Suppressor macrophage treated with lipopolysaccharide for 4 hours (primary cell): ENCODE measurements at places on chromosomes 11 and 22.
A peak's percentile ranks its signal among the peaks of the same experiment; 100 is the strongest.

DNA sequence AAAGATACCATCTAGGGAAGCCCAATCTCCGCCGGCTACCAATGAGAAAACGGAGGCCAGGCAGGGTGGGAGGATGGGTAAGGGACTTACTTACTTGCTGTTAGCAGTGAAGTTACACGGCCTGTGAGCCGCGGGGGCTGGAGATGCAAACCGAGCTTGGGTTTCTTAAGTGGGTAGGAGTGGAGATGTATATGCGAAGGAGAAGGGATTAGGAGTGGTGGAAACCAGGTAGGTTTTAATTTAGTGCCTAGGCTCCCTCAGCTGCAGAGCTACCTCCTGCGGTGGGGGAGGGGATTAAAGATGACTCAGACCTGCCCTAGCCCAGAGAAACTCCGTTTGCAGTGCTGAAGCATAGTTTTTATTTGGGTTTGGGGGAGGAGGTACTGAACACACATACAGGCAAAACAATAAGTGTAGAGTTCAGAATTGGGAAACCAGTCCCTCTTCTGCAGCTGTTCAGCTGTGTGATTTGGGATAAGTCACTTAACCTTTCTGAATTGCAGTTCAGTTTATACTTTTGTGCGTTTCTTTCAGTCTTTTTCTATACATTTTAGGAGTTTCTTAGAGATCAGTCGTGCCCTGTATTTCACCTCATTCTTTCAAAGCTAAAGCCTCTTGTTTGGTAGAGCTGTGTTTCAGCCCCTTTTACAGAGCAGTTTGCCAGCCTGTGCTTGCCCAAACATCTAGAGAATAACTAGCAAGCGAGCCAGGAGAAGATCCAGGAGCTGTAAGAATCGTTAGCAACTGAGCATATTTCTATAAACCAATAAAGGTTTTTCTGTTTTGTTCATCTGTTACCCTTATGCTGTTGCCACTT is 596 bp upstream of the TNRC6B start:
- DNase-seq: peak; percentile 34

- peak; percentile 44 for DNase-seq
Measured at GRCh38 chr11:94507485-94507884, 4.8 kb upstream of the C11orf97 start.

DNA sequence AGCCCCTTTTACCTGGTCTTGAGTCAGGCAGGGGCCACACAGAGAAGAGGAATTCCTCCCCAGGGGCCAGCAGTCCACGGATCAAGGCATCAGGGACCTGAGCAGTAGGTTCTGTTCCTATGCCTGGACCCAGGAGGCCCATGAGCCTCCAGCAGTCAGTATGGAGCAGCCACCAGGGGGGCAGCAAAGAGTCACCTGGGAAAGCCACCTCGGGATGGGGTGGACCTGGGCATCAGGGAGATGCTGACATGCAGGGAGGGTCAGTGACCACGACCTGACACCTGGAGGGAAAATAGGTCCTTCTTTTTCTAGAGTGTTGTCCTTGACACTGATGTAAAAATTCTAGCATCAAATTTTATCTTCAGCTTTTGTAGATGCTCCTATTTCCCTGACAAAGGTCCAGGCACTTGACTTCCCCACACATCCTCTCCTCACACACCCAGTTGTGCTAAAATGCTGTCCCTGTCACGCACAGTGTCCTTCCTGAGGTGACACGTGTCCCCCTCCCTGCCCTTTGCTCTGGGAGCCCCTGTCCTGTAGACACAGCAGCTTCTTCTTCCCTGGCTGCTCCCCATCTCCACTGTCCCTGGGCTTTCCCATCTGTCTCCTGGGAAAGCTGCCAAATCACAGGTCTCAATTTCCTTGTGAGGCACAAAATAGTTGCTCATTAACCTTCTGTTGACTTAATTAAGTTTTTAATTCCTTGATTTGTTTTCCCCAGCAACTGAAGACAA is 70.0 kb upstream of the IGLL5 start:
- DNase-seq: no peak

DNA sequence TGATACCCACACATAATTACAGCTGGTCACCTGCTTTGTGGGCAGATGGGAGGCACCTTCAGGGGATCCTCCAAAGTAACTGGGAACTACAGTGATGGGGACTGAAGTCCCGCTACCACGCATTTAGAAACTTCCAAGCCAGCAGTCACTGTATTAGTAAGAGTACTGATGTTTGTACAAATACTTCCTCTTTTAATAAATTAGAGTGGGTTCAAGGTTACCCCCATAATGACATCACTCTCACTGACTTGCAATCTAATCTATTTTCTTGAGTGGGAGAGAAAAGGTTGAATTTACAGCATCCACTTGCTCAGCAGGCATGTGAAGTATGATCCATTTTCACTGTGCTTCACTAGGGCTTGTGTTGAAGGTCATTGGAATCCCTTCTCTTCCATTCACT is 72.1 kb upstream of the TIMP3 start:
- DNase-seq: peak; percentile 78

GRCh38 chr11:17890325-17890724 is 122.5 kb downstream of the SERGEF start:
- DNase-seq: no peak

- DNase-seq: no peak
Measured at GRCh38 chr22:44084044-44084772, 60.1 kb downstream of the PARVB start.

- no peak for DNase-seq
Measured at GRCh38 chr22:20031732-20032406, 11.0 kb downstream of the TANGO2 start.

- DNase-seq: no peak
Measured at GRCh38 chr11:33624083-33624482, 76.5 kb downstream of the C11orf91 start.

DNA sequence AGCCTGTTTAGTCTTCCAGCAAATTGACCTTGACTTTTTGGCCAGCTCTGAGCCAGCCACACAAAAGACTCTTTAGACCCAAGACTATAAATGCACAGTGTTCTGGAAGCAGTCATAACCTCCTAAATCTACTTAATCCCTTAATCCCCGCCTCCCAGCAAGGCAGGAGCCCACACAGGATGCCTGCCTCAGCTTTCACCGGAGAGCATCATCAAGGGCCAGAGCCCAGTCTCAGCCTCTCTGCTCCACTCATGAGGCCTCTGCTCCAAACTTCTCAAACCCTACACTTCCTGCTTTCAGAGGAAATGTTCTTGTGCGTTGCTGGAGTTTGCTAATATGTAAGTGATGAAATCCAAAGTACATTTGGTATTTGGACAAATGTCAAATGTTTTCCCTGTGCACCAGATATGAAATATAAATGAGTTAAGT is 57.9 kb upstream of the FSHB start:
- no peak for DNase-seq

GRCh38 chr11:93577286-93577685 is 34.1 kb upstream of the SMCO4 start:
- no peak for DNase-seq

- no peak for DNase-seq
Measured at GRCh38 chr11:103987629-103988594, 48.5 kb upstream of the DDI1 start.

- no peak for DNase-seq
Measured at GRCh38 chr11:119316729-119317591, at the start of gene MCAM. TSS of gene MCAM (minus strand) at chr11:119317130. CDS start at chr11:119317101, 29 bp downstream.

- DNase-seq: no peak
Measured at GRCh38 chr11:19845626-19846025, 133.0 kb downstream of the NAV2 start.

DNA sequence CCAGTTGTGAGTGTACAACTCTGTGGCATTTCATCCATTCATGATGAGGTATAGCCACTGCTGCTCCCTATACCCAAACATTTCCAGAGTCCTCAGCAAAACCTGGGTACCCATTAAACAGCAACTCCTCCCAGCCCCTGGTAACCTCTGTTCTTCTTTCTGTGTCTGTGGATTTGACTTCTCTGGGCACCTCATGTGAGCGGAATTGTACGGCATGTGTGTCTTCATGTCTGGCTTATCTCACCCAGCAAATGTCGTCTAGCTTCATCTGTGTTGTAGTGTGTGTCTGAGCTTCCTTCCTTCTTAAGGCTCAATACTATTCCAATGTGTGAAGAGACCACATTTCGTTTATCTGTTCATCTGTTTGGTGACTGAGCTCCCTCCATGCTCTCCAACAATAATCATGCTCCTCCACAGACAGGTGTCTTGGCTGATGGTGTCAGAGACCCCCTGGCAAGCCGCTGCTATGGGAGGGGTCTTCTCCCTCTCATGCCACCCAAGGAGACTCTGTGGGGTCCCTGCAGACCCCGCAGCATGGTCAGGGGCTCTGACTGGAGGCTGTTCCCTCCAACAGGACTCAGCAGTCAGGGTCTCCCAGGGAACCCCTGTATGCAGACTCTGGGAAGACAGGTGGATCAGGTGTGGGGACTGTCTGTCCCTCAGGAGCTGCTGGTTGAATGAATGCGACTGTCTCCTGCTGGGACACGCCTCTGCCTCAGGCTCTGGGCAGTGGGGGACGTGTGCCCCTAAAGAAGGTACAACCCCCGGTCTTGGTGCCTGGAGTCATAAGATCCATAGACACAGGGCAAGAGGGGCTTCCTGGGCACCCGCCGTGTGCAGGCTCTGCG is 52.7 kb downstream of the SMIM38 start:
- DNase-seq: no peak

GRCh38 chr22:20107951-20108756 is 7.8 kb upstream of the RANBP1 start:
- no peak for DNase-seq

DNA sequence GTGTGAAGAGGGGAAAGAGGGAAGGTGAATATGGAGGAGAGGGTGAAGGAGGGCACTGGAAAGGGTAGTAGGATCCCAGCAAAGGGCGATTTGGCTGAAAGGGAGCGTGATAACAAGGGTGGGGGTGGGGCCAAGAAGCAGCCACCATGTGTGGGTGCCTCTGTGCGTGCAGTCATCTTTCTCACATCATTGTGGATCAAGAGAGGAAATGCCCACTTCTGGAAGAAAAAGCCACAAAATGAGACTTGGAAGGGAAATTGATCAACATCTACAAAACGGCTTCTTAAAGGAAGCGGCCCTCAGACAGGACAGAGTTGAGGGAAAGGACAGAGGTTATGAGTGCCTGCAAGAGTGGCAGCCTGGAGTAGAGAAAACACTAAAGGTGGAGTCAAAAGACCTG is 1.2 kb upstream of the CXCR5 start:
- DNase-seq: peak; percentile 90

DNA sequence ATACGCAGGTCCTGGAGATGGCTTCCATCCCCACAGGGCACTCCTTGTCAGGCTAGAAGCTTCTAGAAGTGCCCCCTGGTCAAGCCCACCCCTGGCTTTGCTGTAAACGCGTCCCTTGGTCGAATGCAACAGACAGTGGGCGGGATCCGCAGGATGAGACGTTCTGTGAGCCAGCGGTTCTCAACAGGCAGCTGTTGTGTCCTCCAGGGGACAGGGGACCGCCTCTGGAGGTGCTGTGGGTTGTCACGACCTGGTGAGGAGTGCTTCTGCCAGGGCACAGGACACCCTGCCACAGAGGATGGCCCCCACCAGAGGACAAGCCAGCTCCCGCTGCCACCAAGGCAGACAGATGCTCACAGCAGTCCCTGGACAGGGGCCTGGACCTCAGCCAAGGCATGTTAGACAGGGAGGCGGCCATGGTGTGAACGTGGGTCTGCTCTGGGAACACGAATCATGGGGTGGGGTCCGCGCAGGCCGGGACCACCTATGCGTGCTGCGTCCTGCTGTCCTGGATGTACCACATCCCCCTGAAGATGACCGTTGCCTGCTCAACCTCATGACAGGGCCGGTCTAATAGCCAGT is 11.7 kb downstream of the CRELD2 start:
- DNase-seq: no peak

- no peak for DNase-seq
Measured at GRCh38 chr11:1151366-1152315, 6.1 kb upstream of the MUC5AC start.

GRCh38 chr11:95904009-95904650 is 19.8 kb downstream of the MTMR2 start:
- DNase-seq: no peak

DNA sequence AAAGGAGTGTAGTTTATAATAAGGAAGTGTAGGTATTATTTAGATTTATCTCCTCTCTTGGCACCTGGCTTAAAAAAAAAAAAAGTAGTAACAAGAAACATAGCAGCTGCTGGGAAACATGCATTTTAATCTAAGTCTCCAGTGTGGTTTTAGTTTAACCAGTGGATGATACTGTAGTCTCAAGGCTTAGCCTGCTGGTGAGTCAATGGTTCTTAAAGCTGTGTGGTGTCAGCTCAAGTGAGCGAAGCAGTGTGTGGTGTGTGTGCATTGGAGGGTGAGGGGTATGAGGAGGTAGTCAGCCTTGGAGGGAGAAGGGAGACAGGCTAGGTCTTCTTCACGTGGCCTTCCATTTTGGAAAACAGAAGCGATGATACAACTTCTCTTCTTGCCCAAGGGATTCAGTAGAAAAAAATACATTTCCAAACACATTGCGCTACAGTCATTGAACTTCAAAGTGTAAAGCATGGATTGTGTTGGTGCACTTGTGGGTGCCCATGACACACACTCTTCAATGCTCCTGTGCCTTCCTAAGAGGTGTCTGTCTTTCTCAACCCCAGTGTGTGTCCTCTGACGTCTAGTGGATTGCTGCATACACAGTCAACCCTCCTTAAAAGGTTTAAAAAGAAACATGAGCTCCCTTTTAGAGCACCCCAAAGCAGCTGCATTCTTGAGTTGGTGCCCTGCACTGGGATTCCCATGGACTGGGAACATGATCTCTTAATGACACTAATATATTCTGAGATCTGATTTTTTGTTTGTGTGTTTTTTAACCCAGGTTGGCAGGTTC is 40.1 kb downstream of the ZBTB16 start:
- DNase-seq: no peak

GRCh38 chr11:13920756-13921155 is 41.8 kb upstream of the SPON1 start:
- peak; percentile 29 for DNase-seq

GRCh38 chr11:2385156-2386151 is 8.3 kb downstream of the CD81 start:
- no peak for DNase-seq

GRCh38 chr11:129911298-129911697 is 15.9 kb upstream of the NFRKB start:
- peak; percentile 14 for DNase-seq

GRCh38 chr22:37509059-37509860 is 10.0 kb downstream of the CARD10 start:
- DNase-seq: no peak

DNA sequence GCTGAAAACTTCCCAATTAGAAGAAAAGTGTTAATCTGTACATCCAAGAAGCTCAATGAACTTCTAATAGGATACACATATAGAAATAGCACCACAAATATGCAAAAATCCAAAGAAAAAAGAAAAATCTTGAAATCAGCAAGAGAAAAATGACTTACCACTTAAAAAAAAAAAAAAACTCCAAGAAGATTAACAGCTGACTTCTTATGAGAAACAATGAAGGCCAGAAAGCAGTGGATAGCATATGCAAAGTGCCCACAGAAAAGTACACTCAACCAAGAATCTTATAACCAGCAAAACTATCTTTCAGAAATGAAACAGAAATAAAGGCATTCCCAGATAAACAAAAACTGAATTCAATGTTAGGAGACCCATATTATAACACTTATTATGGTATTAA is 29.9 kb upstream of the OR5B12 start:
- no peak for DNase-seq

DNA sequence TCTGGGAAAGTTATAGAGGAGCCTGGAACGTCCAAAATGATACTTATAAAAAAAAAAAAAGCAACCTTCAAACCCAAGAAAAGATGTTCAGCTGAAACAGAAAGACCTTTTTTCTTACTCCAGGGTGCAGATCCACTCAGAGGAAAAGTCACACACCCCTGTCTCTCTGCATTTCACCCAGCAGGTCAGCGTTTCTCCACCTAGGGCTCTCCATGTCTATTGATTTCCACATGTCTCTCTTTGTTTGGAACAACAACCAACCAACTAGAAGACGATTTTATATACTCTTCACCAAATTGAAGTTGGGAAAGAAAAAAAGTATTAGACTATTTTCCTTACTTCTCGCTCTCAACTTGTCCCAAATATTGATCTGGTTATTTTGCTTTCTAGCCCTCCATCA is 42.2 kb upstream of the BLID start:
- no peak for DNase-seq
